ENCODE measurements at places on chromosomes 2 and 18.
A peak's percentile ranks its signal among the peaks of the same experiment; 100 is the strongest.

DNA sequence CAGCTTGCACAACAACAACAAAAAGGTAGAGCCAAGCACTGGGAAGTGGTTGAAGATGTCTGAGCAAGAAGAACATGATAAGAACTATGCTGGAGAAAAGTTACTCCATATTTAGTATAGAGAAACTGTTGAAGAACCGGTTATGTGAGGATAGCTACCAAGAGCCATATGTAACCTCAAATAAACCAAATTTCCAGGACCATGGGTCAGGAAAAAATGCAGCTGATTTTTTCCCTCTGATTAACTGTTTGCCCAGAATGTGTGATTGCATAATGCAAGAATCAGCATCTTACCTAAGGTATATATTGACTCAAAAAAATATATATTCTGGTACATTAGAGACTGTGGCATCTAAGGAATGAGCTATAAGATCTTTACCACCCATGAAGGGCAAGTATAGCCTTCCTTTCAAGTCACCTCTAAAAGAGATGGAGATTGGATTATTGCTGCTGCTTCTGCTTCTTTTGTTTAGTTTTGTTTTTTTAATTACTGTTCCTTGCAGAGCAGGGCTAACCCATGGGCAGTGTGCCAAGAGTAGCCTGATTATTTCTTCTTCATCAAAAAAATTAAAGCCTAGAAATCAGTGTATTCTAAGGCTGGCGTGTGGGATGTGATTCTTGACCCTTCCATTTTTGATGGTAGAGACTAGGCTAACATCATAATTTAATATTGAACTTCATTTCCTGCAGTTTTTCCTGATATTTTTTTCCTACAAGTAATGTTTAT lies 76.9 kb upstream of the MAP3K20 start:
- no peak for DNase-seq

- no peak for DNase-seq
Measured at GRCh38 chr2:8225798-8226197, 456.1 kb upstream of the ID2 start.

DNA sequence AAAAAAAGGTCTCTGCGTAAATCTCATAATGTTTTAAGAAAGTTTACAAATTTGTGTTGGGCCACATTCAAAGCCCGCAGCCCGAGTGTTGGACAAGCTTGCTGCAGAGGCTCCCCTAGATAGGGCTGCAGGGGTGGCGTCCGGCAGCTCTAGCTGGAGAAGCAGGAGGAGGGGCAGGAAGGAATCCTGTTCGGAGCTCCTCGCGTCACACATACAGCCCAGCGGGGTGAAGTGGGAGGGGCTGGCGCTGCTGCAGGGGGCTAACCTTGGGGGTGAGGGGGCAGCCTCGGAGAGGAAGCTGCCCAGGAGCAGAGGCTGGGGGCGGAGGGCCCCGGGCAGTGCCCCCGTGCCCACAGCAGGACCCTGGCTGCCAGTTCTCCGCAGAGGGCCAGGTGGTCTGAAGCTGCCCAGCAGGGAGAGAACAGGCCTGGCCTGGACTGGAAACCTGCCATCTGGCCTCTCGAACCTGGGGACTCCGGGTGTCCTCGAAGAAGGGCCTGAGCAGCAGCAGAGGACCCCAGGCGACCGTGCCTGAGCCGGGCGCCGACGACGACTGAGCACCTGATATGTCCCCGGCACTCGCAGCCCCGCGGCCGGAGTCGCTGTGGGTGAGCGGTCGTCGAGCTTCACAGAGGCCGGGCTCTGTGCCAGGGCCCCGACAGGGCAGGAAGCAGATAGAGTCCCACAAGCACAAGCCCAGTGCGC lies 2.6 kb upstream of the GPR35 start:
- no peak for DNase-seq

DNA sequence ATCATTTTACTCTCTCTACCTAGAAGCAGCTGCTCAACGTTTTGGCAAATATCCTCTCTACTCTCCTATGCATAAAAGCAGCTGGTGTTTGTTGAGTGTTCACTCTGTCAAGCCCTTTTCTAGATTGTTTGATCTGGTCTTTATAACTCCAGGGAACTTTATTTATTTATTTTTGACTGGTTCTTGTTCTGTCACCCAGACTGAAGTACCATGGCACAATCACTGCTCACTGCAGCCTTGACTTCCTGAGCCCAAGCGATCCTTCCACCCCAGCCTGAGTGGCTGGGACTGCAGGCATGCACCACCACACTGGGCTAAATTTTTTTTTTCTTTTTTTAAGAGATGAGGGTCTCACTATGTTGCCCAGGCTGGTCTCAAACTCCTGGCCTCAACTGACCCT lies 12.7 kb downstream of the CATIP start:
- no peak for DNase-seq

- no peak for DNase-seq
Measured at GRCh38 chr2:46299365-46300263, 2.4 kb downstream of the EPAS1 start.

- DNase-seq = no peak
Measured at GRCh38 chr2:71536226-71536671, 82.9 kb downstream of the DYSF start.

DNA sequence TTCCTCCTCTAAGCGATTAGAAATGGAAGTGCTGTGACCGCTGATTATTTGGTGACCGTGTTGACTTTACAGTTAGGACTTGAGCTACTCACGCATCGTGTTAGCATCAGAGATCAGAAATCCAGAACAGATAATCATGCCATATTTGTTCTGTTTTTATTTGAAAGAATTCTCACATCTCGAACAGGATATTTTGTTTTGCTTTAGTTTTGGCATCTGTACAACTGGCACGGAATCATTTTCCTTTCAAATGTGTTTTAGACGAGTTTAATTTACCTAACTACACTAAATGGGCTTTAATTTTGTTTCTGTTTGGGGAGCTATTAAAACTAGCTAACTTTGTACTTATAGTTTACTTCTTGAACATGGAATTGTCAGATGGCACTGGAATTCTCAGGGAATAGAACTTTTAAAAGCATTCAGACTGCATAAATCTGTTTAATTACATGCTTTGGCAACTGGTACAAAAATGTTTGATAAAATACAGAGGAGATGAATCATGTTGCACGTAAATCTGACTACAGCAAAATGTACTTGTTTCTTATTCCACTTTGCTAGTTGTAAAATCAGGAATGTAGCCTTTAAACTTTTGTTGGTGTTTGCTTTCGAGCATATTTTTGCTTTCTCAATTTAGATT lies 1.4 kb downstream of the ITPRID2 start:
- no peak for DNase-seq

- DNase-seq = no peak
Measured at GRCh38 chr2:236862526-236862925, 223.2 kb upstream of the COPS8 start.

- DNase-seq = no peak
Measured at GRCh38 chr2:624096-624495, 53.1 kb downstream of the TMEM18 start.

GRCh38 chr2:88128654-88129312 lies 921 bp upstream of the FABP1 start:
- DNase-seq = no peak

DNA sequence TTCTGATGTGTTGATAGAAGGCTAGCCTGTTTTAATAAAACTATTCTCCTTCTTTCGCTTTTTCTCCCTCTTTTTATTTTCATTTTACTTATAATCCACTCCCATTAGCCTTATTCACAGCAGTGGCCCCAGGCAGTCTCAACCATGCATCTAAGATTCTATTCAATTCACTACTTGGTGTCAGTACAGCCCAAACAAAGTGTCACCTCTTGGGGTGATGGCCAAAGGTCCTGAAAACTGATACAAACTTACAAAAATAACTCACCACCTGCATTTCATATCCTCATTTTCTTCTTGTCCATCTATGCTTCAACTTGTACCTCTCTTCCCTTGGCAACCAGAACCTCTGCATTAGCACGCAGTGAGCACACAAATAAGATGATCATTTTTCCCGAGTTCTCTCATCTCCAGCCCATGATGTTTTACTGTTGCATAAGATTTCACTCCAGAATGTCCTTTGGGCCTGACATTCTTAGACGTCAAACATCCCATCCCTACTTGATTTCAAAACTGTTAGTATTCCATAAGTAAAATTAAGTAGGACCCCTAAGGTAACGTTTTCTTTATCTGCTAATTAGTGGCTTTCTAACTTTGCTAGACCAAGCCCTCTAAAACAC lies 559.3 kb upstream of the TNP1 start:
- no peak for DNase-seq

DNA sequence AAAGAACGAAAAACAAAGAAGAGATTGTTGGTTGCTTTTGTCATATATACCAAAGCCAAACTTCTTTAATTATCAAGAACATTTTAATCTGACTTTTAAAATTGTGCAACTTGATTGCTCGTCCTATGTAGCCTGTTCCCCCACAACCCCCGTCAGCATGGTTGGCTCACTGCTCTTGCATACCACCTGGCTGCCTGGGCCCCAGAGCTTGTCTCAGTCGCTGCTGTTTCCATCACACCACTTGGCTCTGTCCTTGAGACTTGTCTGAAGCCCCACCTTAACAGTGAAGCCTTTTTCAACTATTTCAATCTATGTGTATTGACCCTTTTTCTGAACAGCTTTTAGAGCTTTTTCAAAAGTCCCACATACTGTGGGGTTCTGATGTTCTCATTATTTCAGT lies 270.8 kb downstream of the ZNF407 start:
- DNase-seq = no peak

DNA sequence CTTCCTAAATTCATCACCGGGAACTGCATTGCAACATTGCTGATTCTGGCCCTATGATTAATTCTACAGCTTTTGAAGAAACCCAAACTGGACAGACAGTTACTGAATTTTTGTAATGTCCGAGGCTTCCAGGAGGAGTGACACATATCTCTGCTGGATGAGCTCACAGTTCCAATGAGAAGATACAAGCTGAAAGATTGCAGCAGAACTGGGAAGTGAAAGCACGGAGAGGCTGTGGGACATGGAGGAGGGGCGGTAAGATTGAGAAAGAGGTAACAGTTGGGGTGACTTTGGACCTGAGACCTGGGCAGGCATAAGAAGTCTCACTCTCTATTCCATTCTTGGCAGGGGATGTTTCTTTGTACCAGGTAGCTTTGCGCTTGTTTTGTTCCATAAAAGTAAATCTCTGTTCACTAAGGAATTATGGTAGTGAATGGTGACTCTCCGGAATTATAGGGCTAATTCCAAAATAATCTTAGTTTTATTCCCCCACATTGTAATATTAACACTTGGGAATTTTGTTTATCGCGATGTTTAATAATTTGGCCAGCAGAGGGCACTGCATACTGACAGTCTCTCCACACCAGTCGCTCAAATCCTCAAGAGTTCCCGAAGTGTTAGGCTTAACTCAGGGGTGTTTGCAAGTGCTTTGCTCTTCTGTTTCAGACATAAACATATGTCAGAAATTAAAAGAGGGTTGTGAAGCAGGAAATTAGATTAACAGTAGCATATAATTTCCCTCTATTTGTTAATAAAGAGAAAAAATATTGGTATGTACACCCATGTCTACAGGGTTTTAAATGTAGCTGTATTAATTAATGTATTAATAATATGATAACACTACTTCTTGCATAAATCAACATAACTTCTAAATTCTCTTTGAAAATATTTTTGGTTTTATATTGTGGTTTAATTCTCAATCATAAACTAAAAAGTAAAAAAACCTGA lies 201.4 kb downstream of the SOCS6 start:
- DNase-seq = peak; percentile 4

DNA sequence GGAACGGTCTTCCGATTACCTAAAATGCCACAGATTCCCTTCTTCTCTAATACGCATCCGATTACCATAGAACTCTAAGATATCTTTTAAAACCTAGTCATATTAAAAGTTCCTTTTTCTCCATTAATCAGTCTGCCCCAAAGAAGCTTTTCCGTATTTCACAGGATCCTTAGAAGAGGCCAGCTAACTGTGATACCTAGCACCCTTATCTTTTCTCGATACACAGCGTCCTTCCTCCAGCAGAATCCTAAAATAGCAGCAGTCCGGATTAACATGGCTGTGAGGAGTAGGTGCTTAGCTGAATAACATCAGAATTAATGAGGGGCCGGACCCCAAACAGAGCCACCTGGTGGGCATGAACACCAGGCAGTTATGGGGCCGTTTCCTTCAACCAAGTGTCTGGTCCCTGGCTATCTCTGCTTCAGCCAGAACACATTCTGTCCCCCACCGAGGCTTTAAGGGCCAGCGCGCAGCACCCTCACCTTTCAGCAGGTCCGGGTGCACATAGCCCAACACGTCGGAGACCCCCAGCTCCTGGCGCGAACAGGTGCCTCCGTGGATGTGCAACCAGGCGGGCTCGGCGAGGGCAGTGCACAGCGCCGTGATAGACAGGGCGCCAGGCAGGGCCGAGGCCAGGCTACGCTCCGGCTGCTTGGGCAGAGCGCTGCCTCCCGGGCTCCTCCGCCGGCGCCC lies 995 bp downstream of the TMEM127 start:
- no peak for DNase-seq

- no peak for DNase-seq
Measured at GRCh38 chr2:38167968-38168350, 92.0 kb upstream of the CYP1B1 start.

DNA sequence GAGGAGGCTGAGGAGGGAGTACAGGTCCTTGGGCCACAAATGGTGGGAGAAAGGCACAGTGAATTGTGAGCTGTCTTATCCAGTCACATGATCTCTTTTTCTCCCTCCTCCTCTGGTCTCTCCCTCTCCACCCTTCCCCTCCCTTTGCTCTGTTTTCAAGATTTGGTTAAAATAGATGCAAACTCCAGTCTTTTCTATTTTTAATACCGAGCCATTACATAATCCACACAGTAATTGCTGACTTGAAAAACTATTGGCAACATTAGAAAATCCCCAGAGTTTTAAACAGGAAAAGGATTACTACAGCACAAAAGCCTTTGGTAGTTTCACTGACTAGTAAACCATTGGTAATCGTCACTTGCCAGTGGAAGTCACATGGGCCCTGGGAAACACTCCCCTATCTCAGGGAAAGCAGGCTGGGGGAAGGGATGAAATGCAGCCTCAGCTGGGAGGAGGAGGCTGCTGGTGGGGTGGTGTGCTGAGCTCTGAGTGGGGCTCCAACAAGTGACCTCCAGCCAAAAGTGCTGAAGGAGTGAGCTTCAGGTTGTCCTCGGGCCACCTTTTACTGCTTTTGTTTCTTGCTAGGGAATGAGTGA lies 57.4 kb upstream of the PCBP1 start:
- no peak for DNase-seq

GRCh38 chr2:156332284-156332533 lies 312 bp downstream of the NR4A2 start:
- no peak for DNase-seq

- DNase-seq = no peak
Measured at GRCh38 chr2:69018678-69019095, 5.7 kb downstream of the ANTXR1 start.

DNA sequence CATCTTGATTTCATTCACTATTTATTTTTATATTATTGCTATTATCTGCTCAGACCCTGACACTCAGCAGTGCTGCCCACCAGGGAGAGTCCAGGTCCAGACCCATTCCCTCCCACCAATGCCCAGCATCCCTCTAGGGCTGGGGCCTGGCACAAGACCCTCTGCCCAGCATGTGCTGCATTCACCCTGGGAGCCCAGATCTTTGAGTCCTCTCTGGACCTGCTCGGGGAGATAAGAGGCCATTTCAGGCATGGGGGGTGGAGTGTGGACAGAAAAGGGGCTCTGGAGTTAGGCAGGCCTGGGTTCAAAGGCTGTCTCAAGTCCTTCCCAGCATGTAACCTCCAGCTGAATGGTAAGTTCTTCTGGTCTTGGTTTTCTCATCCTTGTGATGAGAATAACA lies 209.6 kb downstream of the CYP26B1 start:
- no peak for DNase-seq

- DNase-seq = no peak
Measured at GRCh38 chr2:47558116-47558767, 155.3 kb downstream of the MSH2 start.

- no peak for DNase-seq
Measured at GRCh38 chr18:37445368-37445767, 120.2 kb downstream of the CELF4 start.

- no peak for DNase-seq
Measured at GRCh38 chr18:7757175-7757574, 190.1 kb downstream of the PTPRM start.
